ENCODE measurements at places on chromosomes 1 and 21.

DNA sequence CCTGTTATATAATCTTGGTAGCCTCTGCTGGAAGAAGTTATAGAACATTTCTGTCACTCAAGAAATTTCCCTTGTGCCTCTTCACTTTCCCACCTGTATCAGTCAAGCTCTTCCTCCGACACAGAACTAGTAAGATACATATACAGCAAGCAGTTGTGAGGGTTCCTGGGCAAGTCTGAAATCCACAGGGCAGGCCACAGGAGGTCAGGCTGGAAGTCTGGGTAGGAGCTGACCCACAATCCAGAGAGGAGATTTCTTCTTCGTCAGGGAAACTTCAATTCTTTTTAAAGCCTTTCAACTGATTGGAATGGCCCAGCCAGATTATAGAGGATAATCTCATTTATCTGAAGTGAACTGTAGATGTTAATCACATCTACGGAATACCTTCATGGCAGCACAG is 96.4 kb upstream of the FMN2 start:
- DNase-seq = no peak

DNA sequence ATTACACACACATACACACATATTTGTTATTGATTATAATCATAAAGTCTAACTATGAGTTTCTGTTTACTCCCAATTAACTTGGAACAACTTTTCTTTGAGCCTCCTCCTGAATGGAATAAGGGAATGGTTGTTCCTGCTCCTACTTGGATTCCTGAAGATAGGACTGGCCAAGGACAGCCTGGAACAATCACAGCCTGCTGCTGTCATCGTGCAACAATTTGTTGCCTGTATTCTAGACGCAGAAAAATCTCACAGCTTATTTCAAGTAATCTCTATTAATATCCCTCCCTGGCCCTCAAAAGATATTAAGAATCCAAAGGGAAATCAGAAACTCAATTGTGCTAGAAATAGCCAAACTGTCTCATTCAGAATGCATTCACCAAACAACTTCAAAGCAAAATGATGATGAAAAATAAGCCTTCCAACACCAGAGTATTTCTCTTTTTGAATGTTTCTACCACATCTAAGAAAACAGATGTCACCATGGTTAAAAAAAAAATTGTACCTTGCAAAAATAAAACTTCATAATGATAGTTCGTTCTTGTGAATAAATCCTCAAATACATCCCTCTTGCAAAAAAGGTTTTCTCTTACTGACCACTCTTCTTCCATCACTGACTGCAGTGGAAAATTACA is 30.9 kb downstream of the RCAN1 start:
- DNase-seq = no peak

DNA sequence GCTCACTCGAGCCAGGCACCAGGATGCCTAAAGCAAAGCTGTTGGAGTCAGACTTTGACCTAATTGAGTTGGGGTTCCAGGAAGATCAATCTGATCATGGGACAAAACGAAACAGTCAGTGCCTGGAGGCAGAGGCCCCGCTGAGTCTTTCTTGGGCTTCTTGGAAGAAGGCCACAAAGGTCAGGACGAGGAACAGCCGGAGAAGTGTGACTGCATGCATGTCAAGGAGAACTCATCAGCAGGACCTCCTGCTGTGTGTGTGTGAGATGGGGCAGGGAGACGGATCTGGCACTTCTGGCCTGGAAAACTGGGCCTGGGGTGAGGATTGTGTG is 190.8 kb downstream of the CAMTA1 start:
- no peak for DNase-seq

DNA sequence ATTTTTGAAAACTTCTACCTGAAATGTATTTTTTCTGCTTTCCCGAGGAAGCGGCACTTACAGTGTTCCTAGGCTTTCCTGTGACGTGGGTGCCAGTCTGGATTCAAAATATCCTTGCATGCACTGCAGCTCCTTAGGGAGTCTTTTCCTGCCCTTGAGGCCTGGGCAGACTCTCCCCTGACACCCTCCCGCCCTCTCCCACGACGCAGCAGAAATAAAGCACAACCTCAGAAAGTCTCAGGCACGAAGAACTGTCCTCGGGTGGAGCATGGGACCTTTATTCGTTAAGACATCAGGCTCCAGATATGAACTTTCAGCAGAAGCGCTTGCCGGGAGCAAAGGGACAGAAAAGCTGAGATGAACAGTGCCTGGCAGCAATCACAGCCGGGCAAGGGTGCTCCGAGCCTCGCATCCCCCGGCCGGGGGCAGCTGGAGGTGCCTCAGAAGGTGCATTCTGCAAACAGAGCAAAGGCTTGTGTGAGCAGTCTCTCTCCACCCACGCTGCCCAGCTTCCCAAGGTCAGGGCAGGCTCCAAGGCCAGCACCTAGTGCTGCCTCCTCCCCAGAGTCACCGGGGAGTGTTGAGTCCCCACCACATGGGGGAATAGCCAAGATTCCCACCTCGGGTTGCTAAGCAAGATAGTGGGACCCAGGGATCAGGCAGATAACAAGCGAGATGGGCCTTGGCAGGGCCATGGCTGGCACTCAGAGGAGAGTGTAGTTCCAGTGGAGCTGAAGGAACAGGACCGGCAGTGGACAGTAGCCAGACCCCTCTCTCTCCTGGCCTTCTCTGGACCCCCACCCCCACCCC is 3.2 kb downstream of the TFF3 start:
- DNase-seq = no peak

GRCh38 chr1:188489336-188490112 is 1660.8 kb downstream of the PLA2G4A start:
- DNase-seq = no peak

GRCh38 chr21:41817877-41818855 is 51.3 kb upstream of the RIPK4 start:
- DNase-seq = no peak

DNA sequence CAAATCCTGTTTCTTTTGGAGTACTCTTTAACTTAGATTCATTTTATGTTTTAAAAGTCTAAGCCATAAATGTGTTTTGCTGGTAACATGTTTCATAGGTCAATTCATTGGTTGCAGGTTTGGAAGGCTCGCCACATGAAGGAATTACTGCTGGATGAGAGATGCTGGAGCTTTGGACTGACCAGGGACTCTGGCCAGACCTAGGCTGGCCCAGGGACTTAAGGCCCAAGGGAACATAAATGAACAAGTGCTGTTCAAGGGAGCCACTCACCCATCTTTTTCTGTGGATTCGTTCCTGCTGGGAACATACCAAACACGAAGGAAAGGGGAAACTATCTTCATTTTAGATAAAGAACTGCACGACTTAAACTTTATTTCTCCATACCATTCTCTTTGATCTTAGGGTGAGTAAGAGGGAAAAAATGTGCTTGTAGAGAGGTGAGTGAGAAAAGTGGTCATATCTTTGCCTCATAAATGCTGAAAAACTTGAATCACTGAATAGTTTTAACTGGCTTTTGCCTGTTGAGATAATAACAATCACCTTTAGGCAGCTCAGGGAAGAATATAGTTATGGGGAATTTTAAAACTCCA is 15.3 kb upstream of the SHCBP1L start:
- no peak for DNase-seq

DNA sequence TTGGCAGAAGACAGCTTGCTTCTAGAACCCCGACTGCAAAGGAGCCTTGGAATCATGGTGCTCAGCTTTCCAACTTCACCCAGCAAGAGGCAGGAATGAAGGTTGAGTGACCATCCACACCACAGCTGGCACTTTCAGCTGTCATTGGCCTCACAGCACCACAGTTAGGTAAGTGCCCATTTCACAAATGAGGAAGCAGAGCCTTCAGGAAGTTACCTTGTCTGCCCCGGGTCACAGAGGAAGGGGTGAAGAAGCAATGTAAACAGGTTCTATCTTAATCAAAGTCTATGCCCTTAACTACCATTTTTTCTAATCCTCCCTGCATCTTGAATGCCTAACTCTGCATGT is 156.0 kb downstream of the GLUL start:
- DNase-seq = no peak

Measured in CD4-positive, alpha-beta T cell treated with Interleukin-15 for 4 hours (primary cell).